ENCODE measurements at places on chromosomes 11 and 22.

- no peak for DNase-seq
These were observed 26.3 kb upstream of the RASL10A start for GRCh38 chr22:29341849-29342127.

- DNase-seq, result no peak
These were observed 44.0 kb downstream of the PISD start for GRCh38 chr22:31618057-31618456.

GRCh38 chr11:40291741-40292140 lies 1167.7 kb downstream of the LRRC4C start:
- DNase-seq, result no peak

DNA sequence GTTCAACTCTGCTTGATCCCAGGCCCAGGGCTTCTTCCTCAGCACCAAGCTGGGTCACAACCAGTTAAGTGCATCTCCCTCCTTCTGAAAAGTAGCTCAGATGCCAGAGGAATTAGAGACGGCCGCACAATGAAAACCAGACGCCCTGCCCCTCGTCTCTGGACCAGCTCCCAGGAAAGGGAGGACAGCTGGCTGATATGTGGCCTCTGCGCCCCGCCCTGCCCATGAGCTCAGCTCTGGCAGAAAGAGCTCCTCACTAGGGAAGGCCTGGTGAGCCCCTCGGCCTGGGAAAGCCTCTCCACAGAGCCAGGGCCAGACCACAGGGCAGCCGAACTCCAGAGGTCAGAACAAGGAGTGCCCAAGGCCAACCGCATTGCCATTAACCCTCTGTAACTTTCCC lies 18.1 kb upstream of the SCGB1A1 start:
- DNase-seq, result no peak

DNA sequence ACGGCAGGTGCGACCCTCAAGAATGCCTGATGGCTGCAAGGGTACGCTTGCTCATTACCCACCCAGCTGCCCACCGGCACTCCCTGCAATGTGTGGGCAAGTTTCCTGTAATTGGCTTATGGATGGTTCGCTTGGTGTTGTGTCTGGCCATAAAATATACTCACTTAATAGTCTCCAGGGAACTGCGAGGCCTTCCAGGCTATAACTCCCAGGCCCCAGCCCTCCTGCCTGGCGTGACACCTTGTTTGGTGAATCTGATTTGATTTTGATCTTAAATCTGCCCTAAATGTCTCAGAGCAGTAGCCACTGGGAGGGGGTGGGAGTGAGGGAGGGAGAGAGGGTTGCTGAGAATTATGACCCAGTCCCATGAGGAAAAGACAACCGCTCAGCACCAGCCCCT lies 572.2 kb downstream of the BUD13 start:
- no peak for DNase-seq

GRCh38 chr11:62487738-62488551 lies 58.7 kb downstream of the AHNAK start:
- DNase-seq, result no peak

DNA sequence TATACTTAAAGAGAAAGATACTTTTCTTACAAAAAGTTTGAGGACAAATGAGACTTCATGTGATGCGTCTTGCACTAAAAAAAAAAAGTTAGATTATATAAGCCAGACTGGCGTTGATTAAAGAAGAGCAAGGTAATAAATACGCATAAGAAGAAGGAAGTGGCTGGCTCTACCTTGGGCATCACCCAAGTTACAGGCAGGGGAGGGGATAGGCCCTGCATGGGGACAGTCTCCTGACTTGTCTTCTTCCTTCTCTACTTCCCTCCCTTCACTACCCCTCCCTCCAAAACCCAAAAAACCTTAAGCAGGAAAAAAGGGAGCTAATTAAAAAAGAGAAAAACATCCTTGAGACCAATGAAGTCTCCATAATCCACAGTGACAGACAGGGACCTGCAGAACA lies 22.3 kb upstream of the TMA7B start:
- no peak for DNase-seq

- no peak for DNase-seq
These were observed 8.0 kb downstream of the RAC2 start for GRCh38 chr22:37235897-37236607.

DNA sequence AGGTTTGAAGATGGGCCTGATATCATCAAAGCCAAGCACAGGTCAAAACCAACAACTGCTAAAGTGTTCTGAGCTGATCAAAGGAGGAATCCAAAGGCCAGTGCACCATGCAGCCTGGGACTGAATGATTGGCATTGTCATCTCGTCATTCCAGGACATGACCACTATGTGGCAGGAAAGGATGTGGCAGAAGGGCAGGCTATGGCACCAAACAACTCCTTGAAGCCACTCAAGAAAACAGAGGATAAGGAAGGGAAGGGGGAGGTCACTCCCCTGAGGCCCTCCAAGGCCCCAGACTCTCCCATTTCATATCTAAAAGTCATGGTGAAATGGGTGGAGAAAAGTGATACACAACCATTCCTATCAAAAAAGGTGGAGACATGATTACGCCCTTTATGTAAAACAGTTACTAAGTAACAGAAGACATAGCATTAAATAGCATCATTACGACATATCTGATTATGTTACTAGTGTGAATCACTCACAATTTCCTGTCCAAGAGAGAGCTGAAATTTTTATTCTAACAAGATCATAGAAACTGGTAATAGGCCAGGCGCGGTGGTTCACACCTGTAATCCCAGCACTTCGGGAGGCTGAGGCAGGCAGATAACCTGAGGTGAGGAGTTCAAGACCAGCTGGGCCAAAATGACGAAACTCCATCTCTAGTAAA lies 49.3 kb downstream of the AHNAK start:
- DNase-seq, result peak; percentile 26

DNA sequence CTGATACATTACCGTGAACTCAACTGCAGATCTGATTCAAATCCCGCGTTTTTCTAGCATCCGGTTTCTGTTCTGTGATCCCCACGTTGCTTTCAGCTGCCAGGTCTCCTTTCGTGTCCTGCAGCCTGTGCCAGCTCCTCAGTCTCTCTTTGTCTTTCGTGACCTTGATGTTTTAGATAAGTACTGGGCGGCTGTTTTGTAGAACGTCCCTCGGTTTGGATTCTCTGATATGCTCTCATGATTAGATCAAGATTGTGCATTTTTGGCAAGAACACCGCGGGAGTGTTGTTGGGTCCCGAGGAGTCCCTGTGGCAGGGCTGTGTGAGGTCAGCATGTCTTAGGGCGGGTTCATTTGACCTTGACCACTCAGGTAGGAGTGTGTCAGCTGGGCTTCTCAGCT lies 38.6 kb downstream of the KCNQ1 start:
- no peak for DNase-seq

All from stimulated activated CD4-positive, alpha-beta T cell treated with anti-CD3 and anti-CD28 coated beads, Interleukin-15, amount 100 ng/mL, for 24 hours (primary cell).